Tibial nerve (tissue), 4 donors: ENCODE measurements at places on chromosomes 6 and 20. TPM values are rescaled to one million over a fixed set of nuclear protein-coding genes. Genes with fewer than 3 reads are reported as not detected.

Gene SRSF12
- under 0.01 TPM for total RNA-seq

Gene XKR7
- total RNA-seq = not detected

Gene FOXS1
- total RNA-seq = 9.8 TPM

Gene ENPP4
- 19.2 TPM for total RNA-seq

Gene SLC12A5
- total RNA-seq = not detected

Gene BANF2
- not detected for total RNA-seq

Gene RGS17
- total RNA-seq = not detected

Gene C20orf144
- not detected for total RNA-seq

- DNase-seq = no peak
- no peaks in the 10 kb centered on the region for H3K27me3 ChIP-seq
- H3K4me1 ChIP-seq = peaks cover 8% of the 10 kb centered on the region
- no peaks in the 10 kb centered on the region for H3K36me3 ChIP-seq
Measured at GRCh38 chr20:34305333-34306230, 2.4 kb upstream of the AHCY start.

DNA sequence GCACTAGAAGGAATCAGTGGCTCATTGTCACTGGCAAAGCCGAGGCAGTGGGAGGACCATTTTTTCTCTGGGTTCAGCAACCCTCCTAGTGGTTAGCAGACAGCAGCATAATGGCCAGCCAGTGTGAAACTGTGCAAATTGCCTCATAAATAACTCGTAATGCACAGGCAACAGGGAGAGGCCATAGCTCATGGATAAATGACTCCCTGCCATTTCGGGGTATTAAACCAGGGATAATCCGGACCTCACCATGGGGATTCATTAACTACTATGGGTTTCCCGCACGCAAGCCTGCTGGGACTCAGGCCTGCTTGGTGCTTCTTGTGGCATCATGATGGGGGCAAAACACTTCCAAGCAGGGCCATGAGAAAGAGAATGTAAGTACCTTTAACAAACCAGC, 158.2 kb upstream of the CHD6 start:
- no peaks in the 10 kb centered on the region for H3K4me1 ChIP-seq
- no peak overlapping the region for H3K27ac ChIP-seq
- H3K4me3 ChIP-seq = no peak overlapping the region
- H3K27me3 ChIP-seq = no peaks in the 10 kb centered on the region

- no peaks in the 10 kb centered on the region for H3K27me3 ChIP-seq
- no peaks in the 10 kb centered on the region for H3K36me3 ChIP-seq
- no peaks in the 10 kb centered on the region for H3K4me1 ChIP-seq
Measured at GRCh38 chr6:157974967-157975366, 6.7 kb upstream of the SYNJ2 start.

DNA sequence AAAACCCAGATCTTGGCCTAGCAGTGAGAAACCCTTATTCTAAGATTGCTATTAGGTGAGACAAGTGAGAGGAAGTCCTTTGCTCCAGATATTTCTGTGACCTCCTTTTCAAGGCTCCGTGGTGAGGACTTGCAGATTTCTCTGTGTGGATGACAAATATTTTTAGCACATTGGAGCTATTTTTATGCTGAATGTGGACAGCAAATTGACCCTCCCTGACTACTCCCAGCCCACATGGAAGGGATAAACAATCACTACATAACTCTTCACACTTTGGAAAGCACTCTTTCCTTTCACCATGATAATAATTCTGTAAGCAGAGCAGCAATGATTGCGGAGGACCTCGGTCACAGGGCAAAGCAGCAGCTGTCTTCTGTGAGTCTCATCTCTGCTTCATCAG, 88.0 kb upstream of the ADGRF1 start:
- H3K27me3 ChIP-seq = no peaks in the 10 kb centered on the region
- H3K4me3 ChIP-seq = no peak overlapping the region
- H3K4me1 ChIP-seq = no peaks in the 10 kb centered on the region
- no peaks in the 10 kb centered on the region for H3K36me3 ChIP-seq
- no peak for DNase-seq
- H3K27ac ChIP-seq = no peak overlapping the region

DNA sequence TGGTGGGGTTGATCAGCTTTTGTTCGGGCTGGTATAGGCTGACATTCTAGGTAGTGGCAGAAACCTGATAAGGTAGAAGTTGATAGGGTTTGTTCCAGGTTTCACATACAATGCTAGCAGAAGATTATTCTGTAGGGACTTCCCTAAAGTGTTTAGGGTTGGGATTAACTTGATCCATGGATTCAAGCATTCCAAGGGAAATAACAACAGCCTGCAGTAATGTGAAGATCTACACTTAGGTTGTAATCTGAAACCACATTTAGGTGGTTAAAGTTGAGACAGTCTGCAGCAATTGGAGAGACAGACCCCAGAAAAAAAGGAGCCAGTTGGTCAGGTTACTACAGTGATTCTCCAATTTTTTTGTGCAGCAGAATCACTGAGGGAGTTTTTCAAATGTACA, 56.1 kb downstream of the GJA1 start:
- no peak for DNase-seq
- H3K4me3 ChIP-seq = no peak overlapping the region
- no peaks in the 10 kb centered on the region for H3K36me3 ChIP-seq
- no peaks in the 10 kb centered on the region for H3K27me3 ChIP-seq

- H3K4me3 ChIP-seq = no peak overlapping the region
- no peak for DNase-seq
- H3K36me3 ChIP-seq = no peaks in the 10 kb centered on the region
- no peaks in the 10 kb centered on the region for H3K4me1 ChIP-seq
Measured at GRCh38 chr6:57283106-57283505, 34.3 kb upstream of the PRIM2 start.
